Glutamatergic neuron (in vitro differentiated cells): ENCODE measurements at places on chromosomes 2 and 18. TPM values are rescaled to one million over a fixed set of nuclear protein-coding genes. Genes with fewer than 3 reads are reported as not detected.

GRCh38 chr2:98489971-98490962 is 45.6 kb downstream of the INPP4A start:
- DNase-seq, result no peak
- peaks cover 5% of the 10 kb centered on the region for H3K36me3 ChIP-seq
- H3K4me1 ChIP-seq, result peaks cover 5% of the 10 kb centered on the region
- no peak overlapping the region for H3K27ac ChIP-seq
- H3K27me3 ChIP-seq, result peaks cover 1% of the 10 kb centered on the region

DNA sequence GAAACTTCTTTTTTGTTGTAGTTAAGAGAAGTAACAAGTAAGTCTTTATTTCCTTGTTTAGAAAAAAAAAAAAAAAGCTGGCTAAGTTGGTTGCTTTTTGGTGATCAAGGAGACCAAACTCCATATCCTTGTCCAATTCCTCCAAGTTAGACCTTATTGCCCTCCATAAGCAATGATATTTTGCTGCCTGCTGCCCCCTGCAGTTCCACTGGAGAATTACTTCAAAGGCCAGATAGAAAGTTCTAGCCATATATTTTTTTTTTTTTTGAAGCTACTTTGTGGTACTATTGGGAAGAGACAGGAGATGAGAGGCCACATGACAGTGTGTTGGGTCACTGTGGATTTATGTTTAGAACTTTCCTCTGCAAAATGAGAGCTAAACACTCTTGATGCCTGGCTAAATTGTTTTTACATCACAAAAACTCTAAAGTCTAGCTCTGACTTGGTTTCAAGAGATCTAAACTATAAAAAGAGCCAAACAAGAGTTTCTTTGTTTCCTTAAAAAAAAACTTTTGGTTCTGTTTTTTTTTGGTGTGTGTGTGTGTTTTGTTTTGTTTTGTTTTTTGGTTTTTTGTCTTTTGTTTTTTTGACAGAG is 80.7 kb upstream of the RASGRP3 start:
- peaks cover 4% of the 10 kb centered on the region for H3K27me3 ChIP-seq
- no peaks in the 10 kb centered on the region for H3K36me3 ChIP-seq
- H3K4me3 ChIP-seq, result no peak overlapping the region
- DNase-seq, result peak; percentile 73
- no peak overlapping the region for H3K27ac ChIP-seq
- peaks cover 3% of the 10 kb centered on the region for H3K4me1 ChIP-seq

DNA sequence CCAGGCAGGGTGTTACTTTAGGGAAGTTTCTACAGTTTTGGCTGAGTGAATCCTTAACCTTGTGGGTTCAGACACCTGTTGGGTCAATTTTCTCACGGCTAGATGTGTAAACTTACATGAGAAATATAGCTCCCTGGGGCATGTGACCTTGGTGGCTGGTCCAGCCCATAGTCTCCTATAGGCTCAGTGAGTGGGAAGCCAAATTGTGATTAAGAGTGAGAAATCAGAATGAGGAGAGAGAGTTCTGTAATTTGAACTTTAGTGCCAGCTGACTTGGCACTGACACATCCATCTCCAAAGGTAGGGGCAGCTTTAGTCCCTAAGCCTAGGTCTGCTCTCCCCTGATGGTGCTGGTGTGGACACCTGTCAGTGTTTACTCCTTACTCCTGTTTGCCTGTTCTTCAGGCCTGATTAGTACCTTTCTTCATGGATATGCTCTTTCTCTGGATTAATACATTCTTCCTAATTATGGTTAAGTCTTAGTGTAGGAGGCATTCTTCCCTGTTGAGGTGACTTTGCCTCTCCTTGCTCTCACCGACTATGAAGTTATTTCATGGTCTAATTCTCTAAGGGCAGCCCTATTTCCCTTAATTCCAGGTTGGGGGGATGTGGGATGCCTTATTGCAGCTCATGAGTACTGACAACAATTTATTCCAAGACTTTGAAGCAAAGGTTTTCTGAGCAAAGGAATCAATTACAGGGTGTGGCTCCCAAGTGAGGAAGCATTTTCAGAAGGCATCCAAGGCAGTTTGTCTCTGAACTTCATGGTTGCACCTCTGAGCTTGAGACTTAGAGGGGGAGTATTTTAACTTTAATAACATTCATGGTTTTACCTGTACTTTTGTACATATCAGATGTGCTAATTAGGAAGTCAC is 177.3 kb downstream of the DYSF start:
- H3K27ac ChIP-seq, result no peak overlapping the region
- no peaks in the 10 kb centered on the region for H3K4me1 ChIP-seq
- no peaks in the 10 kb centered on the region for H3K27me3 ChIP-seq

DNA sequence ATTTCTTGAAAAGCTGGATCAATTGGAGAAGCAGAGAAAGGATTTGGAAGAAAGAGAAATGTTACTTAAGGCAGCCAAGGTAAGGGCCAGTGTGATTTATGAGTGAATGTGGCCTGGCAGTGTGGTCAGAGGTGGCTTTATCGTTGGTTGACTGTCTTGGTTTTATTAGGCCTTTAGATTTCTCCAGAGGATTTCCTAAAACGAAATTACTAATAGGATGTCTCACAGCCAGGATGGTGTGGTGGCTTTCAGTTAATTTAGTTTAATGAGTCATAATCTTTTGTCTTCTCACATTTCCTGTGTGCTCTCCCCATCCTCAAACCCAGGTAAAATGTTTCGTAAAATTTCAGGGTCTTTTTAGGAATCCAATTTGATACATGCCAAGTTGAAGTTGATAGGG is 100.8 kb downstream of the TAF4B start:
- no peak overlapping the region for H3K27ac ChIP-seq
- no peak for DNase-seq
- H3K27me3 ChIP-seq, result no peaks in the 10 kb centered on the region
- H3K4me1 ChIP-seq, result no peaks in the 10 kb centered on the region
- no peak overlapping the region for H3K4me3 ChIP-seq

- peaks cover 30% of the 10 kb centered on the region for H3K4me1 ChIP-seq
- H3K36me3 ChIP-seq, result no peaks in the 10 kb centered on the region
- DNase-seq, result no peak
- no peak overlapping the region for H3K27ac ChIP-seq
- H3K27me3 ChIP-seq, result peaks cover 11% of the 10 kb centered on the region
Measured at GRCh38 chr2:237971661-237972060, 4.8 kb downstream of the UBE2F start.

GRCh38 chr2:233832869-233833311 is 21.4 kb downstream of the HJURP start:
- H3K4me3 ChIP-seq, result no peak overlapping the region
- DNase-seq, result peak; percentile 56
- H3K4me1 ChIP-seq, result peaks cover 6% of the 10 kb centered on the region
- H3K27me3 ChIP-seq, result no peaks in the 10 kb centered on the region
- no peaks in the 10 kb centered on the region for H3K36me3 ChIP-seq

DNA sequence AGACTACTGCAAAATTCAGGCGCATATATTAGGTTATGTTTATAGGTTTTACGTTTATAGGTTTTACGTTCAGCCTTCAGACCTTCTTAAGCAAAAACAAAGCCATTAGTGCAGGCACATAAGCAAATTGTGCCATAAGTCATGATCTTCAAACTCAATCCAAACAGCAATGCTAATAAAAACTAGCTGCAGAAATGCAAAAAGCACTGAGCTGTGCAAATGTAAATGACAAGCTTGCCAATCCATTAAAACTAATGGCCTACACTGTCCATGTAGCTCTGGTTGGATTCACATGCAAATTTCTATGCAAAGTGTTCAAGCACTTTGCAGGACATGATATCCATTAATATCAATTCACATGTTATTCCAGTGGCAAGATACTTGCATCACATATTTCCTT is 50.9 kb downstream of the LRPPRC start:
- no peak for DNase-seq
- H3K27me3 ChIP-seq, result no peaks in the 10 kb centered on the region
- peak overlapping the region; percentile 96 for H3K27ac ChIP-seq
- H3K4me3 ChIP-seq, result peak overlapping the region; percentile 84
- H3K4me1 ChIP-seq, result peaks cover 67% of the 10 kb centered on the region

DNA sequence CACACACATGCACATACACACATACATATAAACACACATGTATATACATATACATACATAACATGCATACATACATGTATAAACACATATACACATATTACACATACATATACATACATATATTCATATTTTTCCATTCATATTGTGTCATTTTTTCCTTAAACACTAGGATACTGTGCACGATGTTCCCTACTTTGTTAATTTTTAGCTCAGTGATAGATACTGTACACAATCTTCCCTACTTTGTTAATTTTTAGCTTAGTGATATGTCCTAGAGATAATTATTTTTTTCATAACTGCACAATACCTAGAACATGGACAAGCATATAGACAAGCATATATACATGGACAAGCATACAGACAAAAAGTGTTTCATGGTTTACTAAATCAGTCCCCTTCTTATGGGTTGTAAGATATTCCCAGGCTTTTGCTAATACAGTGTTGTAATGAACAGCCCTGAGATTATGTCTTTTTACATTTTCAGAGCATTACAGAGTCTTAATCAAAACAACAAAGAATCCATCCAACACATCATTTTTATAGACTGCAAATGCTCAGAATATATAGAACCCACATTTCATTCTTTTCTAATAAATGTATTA is 75.6 kb downstream of the PID1 start:
- no peaks in the 10 kb centered on the region for H3K4me1 ChIP-seq
- no peak overlapping the region for H3K27ac ChIP-seq
- no peak overlapping the region for H3K4me3 ChIP-seq

- H3K4me3 ChIP-seq, result no peak overlapping the region
- DNase-seq, result no peak
- no peaks in the 10 kb centered on the region for H3K27me3 ChIP-seq
- H3K27ac ChIP-seq, result no peak overlapping the region
Measured at GRCh38 chr2:72271766-72272641, 124.3 kb upstream of the CYP26B1 start.

DNA sequence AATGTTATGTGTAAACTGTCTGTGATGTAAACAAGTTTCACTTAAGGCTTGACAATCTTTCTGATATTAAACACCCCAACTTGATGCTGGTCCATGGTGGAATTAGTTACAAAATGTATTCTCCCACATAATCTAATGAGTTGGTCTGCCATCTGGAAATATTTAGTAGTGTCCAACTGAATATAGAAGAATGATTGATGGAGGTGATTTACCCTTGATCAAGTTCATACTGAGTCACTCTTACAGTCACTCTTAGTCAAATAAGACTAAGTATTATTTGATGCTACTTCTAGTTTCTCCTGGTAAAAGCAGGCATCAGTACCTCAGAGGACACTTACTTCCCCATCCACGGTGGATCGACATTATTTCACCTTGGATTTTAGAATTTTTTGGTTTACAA is 198.1 kb downstream of the SATB2 start:
- no peak for DNase-seq
- no peaks in the 10 kb centered on the region for H3K4me1 ChIP-seq

- H3K4me1 ChIP-seq, result no peaks in the 10 kb centered on the region
- no peak overlapping the region for H3K4me3 ChIP-seq
- peaks cover 5% of the 10 kb centered on the region for H3K27me3 ChIP-seq
- H3K27ac ChIP-seq, result no peak overlapping the region
- peaks cover 18% of the 10 kb centered on the region for H3K36me3 ChIP-seq
- no peak for DNase-seq
Measured at GRCh38 chr18:13159579-13159978, 59.0 kb upstream of the LDLRAD4 start.

Gene CYB5A
- 28.3 TPM for total RNA-seq

Gene GPR45
- total RNA-seq, result 0.44 TPM
